ENCODE measurements at places on chromosomes 1 and 21.

GRCh38 chr1:215986401-215986800 lies 419.3 kb downstream of the KCTD3 start:
- no peak for DNase-seq

DNA sequence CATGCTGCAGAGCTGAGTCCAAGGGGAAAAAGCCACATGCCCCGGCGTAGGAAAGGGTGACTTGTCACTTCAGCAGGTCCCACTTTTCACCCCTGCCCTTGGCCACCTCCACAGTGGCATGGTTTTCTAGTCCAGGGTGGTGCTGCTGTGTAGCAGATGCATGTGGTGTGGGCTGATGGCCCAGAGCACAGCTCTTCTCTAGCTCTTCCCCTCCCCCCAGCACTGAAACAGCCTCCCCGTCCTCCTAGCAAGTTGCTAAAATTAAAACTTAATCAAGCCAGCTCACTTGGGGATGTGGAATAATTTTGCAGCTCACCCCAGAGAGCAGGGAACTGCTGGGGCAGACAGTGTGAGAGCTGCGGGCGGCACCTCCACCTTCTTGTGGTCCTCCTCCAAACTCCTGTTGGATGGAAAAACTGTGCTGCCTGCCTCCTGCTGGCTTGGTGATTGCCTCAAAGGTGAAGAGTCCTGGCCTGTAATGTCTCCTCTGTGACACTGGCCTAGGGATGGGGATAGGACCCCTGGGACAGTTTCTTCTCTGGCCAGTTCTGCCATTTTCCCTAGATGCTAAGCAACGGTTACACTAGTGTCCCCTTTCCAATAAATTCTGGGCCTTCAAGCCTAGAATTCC lies 91.6 kb downstream of the RNF220 start:
- peak; percentile 22 for DNase-seq

DNA sequence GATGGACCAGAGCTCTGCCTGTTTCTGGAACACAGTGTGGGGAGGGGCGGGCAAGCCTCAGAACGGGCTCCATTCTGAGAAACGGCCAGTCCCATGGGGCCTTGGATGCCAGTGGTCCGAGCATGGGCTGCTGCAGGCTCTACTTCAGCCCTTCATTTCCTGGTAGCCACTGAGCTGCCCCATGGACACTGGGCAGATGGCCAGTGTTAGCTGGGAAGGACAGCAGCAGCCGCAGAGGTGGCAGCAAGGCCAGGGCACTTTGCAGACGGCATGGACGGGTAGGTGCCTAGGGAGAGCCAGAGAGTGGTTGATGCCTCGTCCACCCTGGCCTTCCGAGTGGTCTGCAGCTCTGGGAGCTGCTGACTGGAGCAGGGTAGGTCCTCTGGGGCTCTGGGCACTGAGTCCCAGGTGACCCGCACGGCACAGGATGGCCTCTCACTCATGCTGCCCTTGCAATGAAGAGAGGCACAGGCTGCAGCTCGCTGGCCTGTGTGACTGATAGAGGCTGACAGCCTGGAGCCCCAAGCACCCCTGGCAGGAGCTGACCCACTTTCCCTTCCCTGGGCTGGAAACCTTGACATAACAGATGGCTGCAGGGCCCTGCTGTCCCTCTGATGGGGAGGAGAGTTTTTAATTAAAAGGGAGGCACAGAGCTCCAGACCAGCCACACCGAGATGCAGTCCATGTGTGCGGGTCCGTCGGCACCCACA lies 87.7 kb upstream of the COL6A1 start:
- DNase-seq, result no peak

DNA sequence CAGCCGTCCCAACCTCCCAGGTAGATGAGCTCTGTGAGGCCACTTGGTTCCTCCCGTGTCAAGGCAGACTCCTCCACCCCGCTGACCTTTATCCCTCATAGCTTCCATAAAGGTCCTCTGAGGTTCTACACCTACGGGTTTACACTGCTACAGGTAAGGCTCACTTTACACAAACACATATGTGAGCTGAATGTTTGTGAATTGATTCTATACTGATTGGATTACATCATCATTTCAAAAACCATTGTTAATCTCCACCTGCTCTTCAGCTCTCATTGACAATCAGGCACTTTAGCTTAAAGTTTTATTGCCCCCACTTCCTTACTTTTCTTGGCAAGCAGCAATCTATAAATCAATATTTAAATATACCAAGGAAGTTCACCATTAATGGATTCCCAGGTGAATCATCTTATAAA lies 12.8 kb upstream of the RGS16 start:
- no peak for DNase-seq

DNA sequence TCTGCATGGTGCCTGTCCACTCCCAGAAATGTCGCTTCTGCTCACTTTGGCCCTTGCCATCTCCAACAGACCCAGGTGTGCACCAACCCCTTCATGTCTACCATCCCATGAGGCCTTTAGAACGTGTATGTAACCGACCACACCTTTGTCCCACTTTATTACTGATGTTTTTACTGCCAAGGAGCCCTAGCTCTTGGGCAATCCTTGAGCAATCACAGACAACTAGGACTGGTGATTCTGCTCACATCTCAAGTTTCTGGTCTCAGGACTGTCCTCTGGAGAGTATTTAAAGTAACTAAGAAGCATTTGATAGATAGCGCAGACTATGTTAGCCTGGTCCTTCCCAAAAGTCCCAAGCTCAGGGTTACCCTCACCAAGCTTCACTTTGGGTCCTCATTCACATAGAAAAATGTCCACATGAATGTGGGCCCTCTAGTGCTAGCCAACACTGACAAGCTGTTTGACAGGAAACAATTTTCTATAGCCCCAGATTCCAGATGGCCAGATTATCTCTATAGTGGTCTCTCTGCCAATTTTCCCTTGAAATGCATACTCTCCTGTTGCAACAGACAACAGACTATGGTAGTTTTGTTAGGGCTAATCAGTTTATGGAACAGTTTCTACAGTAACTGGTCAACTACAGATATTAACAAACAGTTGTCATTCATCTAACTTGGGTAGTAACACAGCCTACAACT lies 6.9 kb upstream of the TMEM81 start:
- no peak for DNase-seq

GRCh38 chr1:224353975-224354925 lies 2.4 kb upstream of the CNIH4 start:
- DNase-seq, result no peak

Measured in CD4-positive, alpha-beta memory T cell (primary cell).